ENCODE measurements at places on chromosomes 1 and 21.
A peak's percentile ranks its signal among the peaks of the same experiment; 100 is the strongest.

GRCh38 chr1:176839216-176839615 lies 325.3 kb downstream of the ASTN1 start:
- DNase-seq: no peak

DNA sequence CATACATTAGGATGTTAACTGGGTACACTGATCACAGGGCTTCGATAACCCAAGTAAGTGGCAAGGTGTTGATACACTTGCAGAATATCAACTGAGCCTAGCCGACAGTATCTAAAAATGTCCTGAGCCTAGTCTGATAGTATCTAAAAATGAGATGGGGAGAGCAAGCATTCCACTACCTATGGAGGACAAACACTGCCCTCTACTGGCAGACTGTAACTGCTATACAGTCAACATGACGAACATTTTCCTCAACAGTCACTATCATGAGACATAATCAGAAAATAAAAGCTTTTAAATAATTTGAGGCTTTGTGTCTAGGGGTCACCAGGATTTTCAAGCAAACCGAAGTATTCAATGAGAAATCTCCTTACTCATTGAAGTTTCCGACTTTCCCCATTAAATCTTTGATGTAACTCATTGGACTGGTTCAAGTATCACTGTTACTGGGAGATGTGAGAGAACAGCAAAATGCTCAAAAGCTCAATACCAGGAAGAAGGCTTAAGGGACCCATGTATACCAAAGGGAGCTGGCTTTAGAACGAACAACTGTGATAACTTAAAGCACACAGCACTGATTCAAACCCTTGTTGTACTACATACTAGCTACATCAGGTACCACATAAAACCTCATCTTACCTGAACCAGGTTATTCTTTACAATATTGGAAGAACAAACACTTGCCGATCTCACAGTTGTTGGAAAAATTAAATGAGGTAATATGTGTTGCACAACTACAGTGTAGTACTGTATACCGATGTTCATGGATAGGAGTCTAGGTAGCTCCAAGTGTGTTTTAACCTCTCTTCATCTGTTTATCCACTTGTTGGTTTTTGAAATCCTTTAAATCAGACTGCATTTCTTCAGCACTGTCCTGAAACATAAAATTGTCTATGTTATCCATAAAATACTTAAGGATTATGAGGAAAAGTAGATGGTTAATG lies 31.1 kb upstream of the SLC45A3 start:
- DNase-seq: peak; percentile 49

DNA sequence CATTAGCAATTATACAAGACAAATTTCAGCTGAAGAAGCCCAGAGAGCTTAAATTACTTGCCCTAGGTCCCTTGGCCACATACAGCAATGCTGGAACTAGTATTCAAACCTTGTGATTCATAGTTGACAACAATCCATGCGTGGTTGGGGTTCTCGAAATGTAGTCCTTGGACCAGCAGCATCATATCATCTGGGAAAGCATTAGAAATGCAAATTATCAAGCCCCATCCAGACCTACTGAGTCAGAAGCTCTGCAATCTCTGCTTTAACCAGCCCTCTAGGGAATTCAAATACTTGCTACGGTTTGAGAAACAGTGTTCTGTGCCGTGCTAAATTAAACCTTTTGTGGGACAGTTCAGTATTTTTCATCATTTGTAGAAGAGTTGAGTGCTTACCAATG lies 65.1 kb downstream of the CLIC6 start:
- DNase-seq: no peak

DNA sequence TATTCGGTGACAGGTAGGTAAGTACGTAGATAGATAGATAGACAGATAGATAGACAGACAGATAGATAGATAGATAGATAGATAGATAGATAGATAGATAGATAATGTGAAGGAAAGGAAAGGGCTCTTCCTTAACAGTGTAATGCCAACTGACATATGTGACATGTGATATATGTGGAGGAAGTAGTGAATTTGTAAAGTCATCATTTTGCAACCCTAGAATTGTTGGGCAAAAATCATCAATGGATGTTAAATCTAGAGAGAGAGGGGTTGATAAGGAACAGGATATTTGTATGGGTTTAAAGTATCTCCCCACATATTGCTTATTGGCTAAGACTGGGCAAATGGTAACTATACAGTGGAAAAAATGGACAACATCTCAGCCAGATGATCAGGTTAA lies 166.6 kb downstream of the ROR1 start:
- no peak for DNase-seq

- no peak for DNase-seq
These were observed 6.0 kb downstream of the IFFO2 start for GRCh38 chr1:18950401-18951026.

DNA sequence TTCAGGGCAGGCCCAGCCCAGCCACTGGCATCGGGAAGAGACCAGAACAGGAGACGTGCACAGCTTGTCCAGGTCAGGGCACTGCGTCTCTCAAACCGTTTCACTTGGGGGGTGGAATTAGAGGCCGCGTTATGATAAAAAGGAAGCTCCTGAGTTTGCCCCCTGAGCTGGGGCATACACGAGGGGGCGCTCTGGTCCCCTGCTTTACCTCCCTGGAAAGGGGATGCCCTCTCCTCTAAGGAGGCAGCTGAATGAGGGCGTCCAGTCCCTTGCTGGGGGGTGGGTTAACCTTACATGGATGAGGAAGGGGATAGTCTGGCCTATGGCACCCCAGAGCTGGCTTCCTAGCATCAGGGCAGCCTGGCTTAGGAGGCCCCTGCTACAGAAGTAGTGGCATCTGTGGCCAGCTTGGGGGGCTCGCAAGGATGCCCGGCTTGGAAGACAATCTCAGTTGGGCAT lies 2.3 kb downstream of the MYOG start:
- DNase-seq: no peak

GRCh38 chr1:39277879-39278278 lies 73.4 kb downstream of the MACF1 start:
- DNase-seq: no peak

DNA sequence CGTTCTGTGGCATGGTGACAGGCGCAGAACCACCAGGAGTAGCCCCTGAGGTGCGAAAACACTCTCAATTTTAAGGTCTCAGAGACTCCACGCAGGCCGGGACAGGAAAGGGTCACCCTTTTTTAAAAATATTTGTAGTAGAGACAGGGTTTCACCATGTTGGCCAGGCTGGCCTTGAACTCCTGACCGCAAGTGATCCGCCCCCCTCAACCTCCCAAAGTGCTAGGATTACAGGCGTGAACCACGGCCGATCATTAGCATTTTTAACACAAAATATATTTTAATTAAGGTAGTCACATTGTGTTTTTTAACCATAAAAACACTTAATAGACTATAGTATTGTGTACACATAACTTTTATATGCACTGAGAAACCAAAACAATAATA lies 31.1 kb downstream of the ATP2B4 start:
- no peak for DNase-seq

DNA sequence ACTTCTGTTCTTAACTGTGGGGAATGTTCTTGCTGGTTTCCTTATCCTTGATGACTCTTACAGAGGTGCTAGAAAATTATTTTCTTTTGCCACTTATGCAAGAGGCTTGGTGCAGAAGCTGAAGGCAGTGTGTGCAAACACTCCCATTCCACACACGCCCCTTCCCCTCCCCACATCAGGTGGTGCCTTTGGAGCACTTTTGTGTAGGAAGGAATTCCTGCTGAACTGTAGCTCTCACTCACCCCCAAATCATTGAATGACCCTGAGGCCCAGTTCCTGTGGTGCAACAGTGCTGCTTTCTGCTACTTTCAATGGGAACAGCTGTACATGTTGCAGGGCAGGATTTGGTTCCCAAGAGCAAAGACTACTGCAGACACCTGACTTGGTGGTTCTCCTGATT lies 101.8 kb downstream of the CD247 start:
- DNase-seq: no peak

DNA sequence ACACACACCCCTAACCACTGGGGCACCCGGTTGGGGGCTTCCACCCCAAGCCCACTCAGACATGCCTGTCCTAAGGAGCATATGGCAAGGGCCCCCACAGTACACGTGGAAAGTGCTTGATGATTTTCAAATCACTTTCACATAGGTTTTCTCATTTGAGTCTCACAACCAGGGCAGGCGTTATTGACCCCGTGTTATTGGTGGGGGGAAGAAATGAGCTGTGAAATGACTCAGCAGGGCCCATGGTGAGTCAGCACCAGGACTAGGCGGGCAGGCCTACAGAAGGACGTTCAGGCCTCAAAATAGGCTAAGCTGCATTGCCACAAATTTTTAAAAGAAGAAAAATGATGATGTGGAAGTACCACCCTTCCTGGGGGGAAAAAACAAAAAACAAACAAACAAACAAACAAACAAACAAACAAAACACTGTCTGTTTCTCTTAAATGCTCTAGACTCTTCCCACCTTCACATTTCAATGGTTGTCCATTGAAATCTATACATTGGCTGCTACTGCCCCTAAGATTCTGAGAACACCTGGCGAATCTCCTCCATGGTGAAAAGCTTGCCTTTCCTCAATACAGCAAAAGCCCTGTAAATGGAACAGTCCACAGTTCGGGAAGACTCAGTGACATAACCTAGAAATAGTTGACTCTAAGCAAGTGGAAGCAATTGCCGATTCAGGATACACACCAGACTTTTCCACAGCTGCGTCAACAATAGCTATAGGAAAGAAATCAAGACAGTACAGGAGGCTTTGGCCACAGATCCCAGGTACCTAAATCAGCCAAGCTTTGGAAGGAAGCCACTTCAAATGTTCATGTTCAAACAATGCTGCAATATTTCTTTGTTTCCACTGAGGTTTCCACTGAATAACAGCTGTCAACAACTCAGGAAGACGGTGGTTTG lies 234.7 kb downstream of the TOMM20 start:
- DNase-seq: no peak

- DNase-seq: no peak
These were observed 830 bp upstream of the PRDX1 start for GRCh38 chr1:45522324-45523104.

GRCh38 chr1:20507248-20507563 lies 745 bp downstream of the MUL1 start:
- no peak for DNase-seq

DNA sequence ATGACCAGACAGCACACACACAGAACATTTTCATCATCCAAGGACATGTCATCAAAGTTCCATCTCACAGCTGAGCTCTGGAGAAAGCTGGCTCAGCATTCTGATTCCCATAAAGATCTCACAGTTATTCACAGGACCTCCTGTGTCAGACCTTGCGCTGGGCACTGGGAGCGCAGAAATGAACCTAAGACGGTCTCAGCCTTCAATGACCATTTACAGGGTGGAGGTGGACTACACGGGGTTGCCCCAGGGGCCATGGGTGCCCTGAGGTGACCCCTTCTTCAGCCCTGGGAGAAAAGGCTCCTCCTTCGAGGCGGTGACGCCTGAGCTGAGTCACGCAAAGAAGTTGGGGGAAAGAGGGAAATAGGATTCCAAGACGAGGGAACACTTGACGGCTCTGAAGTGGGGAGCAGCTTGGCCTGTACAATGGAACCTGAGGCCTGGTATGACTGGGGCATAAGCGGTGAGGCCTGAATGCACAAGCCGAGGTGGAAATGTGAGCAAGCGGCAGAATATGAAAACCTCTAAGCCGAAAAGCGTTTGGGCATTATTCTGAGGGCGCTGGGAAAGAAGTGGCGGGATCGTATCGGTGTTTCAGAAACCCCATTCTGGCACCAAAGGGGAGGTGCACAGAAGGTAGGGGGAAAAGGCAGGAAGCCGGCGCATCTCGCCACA lies 797 bp downstream of the CC2D1B start:
- no peak for DNase-seq

DNA sequence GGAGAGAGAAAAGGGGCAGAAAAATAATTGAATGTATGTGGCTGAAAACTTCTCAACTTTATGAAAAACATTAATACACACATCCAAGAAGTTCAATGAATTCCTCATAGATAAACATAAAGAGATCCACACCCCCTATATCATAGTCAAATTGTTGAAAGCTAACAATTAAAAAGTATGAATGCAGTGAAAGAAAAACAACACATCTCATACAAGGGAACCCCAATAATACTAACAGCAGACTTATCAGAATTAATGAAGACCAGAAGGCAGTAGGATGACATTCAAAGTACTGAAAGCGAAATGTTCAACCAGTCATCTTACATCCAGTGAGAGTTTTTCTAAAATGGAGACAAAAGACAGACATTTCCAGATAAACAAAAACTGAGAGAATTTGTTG lies 134.4 kb downstream of the FMN2 start:
- no peak for DNase-seq

DNA sequence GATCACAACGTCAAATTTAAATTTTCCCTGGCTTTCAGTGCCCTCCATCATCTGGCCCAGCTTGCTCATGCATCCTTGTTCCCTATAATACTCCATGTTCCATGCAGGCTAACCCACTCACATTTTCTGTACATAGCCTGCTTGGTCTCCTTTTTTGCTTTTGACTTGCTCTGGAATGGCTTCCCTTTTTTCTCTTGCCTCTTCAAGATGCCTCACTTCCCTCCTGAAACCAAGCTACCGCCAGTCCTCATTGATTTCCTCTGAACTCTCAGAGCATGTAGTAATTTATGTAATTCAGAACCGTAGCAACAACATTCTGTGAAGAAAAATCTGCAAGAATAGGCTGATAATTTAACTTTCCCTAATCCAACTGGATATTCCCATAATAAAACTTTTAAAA lies 10.3 kb downstream of the CAP1 start:
- no peak for DNase-seq

- DNase-seq: no peak
These were observed 40.9 kb upstream of the SLC6A9 start for GRCh38 chr1:44072204-44072603.

- no peak for DNase-seq
These were observed 11.4 kb downstream of the ZBTB48 start for GRCh38 chr1:6591222-6591621.

DNA sequence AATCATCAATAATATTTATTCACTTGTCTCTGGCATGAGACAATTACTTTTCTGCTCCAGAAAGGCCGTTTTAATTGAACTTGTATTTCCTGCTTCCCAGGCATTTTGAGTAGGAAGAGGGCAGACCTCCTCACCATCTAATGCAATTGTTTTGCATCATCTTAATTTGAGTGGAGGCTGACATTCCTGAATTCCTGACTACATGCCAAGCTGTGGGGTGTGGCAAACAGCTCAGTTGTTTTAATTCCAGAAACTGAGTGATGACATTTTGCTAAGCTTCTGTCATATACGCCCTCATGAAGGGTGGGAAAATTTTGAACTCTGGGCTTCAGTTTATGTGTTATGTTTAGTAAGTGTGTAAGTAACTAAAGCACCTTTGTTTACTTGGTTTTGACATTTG lies 125.4 kb upstream of the USP25 start:
- DNase-seq: no peak

DNA sequence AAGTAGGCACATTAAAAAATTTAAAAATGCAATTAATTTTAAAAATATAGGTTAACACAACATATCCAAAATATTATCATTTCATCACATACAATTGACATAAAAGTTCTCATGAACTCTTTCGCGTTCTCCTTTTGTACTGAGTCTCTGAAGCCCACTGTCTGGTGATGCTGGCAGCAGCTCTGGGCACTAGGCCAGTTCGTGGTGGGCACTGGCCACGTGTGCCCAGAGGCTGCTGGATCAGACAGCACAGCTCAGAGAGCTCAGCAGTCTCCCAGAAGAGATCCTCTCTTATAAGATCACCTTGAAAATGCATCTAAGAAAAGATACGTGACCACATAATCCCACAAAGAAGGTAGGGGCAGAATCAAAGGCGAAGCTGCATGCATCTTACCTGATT lies 9.9 kb downstream of the CEP104 start:
- no peak for DNase-seq

- no peak for DNase-seq
These were observed 65.6 kb downstream of the NCAM2 start for GRCh38 chr21:21063828-21064227.

GRCh38 chr1:212291505-212292134 lies 6.4 kb downstream of the PPP2R5A start:
- no peak for DNase-seq

GRCh38 chr1:230818367-230818766 lies 50.0 kb downstream of the C1orf198 start:
- DNase-seq: no peak
